ENCODE measurements at places on chromosomes 7 and 10.

GRCh38 chr7:108459922-108460551 is 3.8 kb upstream of the NRCAM start:
- peak; percentile 60 for DNase-seq

DNA sequence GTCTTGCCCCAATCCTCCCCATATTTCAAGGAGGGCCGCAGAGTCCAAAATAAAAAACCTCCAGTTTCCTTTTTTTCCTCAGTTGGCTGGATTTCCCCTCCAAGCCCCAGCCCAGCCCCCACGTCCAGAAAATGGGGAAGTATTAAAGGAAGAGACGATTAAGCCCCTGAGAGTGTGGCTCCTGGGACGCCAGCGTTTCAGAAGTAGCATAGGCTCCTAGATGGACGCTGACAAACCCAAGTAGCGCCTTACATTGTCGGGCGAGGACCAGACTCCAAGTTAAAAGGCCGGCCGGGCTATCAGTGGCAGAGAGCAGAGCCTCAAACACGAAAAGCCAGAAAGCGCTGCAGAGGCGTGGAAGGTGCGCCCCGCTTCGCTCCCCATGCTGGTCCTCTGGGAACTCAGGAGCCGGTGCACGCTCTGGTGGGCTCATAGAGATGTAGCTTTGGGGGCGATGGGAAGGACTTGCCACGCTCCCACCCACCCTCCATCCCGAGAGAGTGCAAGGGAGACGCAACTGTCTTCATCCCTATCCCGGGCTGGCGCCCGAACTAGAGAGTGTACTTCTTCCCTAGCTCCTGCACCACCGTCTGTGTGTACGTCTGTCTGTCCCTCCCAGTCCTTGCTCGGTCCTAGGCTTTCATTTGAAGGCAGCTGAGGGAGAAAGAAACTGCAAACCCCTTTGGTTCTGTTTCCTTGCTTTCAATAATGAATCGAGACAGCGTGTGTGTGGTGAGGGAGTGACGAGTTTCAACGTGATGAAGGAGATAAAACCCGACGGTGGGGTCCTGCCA is 6.3 kb upstream of the EMX2 start:
- peak; percentile 37 for DNase-seq

- DNase-seq, result no peak
These were observed 90.0 kb downstream of the ST7 start for GRCh38 chr7:117043108-117043825.

GRCh38 chr10:90658791-90659190 is 199.0 kb downstream of the HTR7 start:
- no peak for DNase-seq

GRCh38 chr7:19353180-19353579 is 208.0 kb upstream of the FERD3L start:
- no peak for DNase-seq

DNA sequence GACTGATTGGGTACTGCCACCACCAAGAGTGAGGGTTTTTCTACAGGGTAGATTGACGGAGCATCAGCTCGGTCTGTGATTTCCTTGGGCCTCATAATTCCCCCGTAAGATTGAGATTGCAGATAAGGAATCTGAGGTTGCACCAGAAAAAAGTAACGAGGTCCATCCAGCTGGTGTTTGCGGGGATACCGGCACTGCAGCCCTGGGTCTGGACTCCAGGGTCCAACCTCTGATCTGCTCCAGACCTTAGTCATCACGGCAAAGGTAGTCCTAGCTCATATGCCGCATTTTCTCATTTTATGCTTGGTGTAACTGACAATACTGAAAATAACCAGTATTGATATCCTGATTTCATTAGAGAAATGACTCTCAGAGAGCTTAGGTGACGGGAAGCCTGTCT is 3.9 kb downstream of the CARD11 start:
- no peak for DNase-seq

GRCh38 chr7:151186640-151187408 is at the start of gene ASB10:
Gene ASB10, minus strand, starts transcription at chr7:151187250. Its CDS starts 120 bp downstream, at chr7:151187130.
- DNase-seq, result no peak

- DNase-seq, result no peak
These were observed 69.3 kb downstream of the AVL9 start for GRCh38 chr7:32564542-32564941.

GRCh38 chr7:141737118-141737835 is 881 bp upstream of the SSBP1 start:
- peak; percentile 59 for DNase-seq

DNA sequence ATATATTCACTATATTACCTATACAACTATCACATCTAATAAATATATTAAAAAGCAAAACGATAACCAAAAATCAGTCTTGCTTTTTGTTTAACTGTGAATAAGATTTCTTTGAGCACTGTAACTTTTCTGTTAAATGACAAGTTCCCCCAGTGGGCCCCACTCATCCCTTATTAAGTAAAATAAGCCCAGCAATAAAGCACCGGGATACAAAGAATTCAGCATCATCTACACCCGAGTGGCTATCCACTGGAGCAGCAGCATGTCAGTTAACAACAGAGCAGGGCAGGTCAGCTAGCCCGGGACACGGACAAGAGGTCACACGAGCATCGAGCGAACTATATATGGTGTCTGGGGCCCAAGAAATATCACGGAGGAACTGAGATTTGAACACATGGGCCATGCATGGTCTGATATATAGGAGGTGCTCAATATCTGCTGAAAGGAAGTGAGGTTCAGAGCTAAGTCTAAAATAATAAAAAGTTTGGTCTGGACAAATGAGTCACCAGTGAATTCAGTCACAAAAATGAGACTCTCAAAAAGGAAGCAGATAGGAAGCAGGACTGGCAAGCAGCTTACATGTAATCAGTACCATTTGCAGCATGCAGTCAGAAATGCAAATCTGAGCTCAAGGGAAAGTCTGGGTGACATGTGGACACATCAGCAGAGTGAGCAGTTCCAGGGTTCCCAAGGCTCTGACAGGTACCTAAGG is 4.1 kb downstream of the ERCC6 start:
- no peak for DNase-seq

DNA sequence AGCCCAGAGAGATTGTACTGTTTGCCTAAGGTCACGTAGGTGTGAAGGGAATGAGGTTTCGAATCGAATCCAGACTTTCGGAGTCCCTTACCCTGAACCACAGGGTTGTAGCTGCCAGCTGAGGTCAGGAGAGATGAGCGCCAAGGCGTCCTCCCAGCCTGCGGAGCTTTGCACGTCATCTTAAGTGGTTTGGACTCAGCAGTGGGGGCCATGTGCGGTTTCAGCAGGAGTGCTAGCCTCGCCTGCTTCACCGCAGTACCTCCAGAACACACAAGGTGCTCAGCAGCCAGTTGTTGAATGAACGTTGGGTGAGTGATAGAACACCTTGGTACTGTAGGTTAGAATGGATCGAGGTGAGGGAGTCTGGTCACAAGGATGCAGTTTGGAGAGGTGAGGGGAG is 74.9 kb upstream of the PPIF start:
- no peak for DNase-seq

DNA sequence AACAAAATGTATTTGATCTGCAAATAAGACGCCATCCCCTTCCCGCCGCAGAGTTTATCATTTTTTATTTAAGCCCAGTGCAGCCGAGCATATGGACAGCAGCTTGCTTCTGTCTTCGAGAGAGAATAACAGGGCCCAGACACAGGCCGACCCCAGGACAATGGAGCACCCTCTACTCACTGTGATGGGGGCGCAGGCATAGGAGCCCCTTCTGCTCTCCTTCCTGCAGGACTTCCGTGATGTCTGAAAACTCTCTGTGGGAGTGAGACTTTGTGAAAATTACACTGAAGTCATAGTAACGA is 134.8 kb downstream of the OAT start:
- DNase-seq, result no peak

GRCh38 chr7:84085998-84086397 is 108.6 kb downstream of the SEMA3A start:
- DNase-seq, result no peak

DNA sequence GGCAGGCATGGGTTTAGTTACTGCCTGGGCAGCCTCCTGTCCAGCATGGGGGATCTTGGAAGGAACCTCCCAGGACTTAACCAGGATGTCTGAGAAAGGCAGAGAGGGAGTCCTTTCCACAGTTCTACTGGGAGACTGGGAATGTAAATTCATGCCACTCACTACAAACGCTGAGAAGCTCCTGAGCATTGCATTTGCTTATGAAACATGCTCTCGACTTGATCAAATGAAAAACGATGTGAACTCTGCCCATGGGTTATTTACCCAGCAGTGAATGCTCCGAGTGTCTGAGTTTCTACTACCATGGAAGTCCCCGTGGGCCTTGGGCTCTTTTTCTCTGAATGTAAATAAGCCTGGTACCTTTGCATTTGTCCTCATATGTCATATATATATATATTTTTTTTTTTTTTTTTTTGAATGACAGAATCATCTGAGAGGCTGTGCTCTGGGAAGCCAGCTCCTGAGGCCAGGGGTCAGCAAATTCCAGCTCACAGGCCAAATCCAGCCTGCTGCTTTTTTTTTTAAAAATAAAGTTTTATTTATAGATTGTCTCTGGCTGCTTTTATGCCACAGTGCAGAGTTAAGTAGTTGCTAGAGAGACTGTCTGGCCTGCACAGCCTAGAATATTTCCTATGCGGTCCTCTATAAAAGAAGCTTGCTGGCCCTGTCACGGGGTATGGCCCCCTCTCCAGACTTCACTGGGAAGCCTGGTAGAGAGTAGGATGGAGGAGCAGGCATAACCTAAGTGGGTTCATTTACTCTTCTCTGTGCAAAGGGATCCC is 21.4 kb upstream of the RAPGEF5 start:
- DNase-seq, result no peak

DNA sequence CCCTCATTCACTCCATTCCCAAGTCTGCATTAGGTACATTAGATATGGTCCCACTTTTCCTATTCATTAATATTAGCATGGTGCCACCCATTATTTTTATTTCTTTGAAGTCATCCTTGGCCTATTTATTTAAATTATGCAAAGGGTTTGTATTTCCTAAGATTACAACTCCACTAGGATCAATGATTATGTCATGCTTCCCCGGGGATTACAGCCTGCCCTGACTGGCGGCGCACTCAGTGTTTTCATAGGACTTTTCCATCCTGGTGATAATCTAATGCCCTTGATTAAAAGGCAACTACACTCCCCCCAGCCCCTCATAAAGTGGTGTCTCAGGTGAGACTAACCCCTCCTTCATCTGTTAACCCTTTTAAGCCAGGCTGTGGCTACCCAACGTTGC is 187.2 kb downstream of the POU6F2 start:
- no peak for DNase-seq

- DNase-seq, result no peak
These were observed 221.0 kb downstream of the CDK14 start for GRCh38 chr7:90817151-90817550.

DNA sequence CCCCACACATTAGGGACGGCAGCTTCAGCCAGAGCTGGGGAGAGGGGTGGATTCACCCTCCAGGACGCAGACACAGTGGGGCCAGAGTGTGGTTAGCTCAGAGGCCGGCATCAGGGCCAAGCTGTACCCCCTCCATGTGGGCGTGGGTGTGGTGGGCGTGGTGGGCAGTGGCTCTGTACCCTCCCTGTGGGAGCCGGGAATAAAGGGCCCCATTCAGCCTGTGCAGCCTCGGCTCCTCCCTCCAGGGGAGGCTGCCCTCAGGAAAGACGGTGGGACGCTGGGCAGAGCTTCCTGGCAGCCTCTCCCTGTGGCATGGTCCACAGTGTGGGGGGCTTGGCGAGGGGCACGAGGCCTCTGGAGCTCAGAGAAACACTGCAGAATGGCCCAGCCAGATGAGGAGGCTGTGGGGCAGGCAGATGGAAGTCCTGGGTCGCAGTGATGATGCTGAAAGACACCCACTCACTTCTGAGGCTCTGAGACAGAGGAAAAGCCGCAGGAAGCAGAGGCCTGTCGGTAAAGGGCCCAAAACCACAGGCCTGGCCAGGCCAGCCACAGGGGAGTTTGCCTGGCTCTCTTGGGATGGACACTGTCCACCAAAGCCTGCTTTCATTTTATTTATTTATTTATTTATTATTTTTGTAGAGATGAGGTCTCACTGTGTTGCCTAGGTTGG is 108.0 kb downstream of the SH3PXD2A start:
- DNase-seq, result no peak

GRCh38 chr10:121880895-121881294 is 46.9 kb downstream of the ATE1 start:
- DNase-seq, result peak; percentile 35

DNA sequence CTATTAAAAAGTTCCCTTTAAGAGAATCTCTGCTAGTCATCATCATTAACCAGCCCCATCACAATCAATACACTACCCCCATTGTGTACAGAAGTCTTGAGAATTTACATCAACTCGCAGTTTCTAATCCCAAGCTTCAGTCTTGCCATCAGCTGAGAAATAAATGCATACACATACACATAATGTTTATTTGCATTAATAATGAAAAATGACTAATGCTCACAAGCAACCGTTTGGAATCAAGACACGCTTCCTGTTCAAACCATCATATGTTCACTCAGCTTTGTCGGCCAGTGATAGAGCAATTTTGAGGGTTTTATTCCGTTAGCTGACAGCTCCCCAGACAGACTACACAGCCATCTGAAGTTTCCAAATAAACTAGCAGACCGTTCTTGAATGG is 287.1 kb downstream of the SFMBT2 start:
- DNase-seq, result no peak

GRCh38 chr7:83178066-83178465 is 15.4 kb upstream of the PCLO start:
- no peak for DNase-seq

DNA sequence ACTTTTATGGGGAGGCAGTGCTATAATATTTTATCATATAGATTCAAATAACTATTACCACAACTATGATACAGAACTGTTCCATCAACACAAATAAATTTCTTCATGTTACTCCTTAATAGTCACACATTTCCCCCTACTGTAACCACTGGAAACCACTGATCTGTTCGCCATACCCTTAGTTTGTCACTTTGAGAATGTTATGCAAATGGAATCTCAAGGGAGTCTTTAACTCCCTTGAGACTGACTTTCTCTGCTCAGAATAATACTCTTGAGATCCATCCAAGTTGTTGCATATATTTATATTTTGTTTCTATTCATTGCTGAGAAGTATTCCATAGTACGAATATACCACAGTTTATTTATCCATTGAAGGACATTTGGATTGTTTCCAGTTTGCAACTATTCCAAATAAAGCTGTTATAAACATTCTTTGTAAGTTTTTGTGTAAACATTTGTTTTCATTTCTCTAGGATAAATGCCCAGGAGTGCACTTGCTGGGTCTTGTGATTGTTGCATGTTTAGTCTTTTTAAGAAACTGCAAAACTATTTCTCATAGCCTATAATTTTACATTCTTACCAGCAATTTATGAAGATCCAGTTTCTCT is 19.7 kb upstream of the PON2 start:
- no peak for DNase-seq

DNA sequence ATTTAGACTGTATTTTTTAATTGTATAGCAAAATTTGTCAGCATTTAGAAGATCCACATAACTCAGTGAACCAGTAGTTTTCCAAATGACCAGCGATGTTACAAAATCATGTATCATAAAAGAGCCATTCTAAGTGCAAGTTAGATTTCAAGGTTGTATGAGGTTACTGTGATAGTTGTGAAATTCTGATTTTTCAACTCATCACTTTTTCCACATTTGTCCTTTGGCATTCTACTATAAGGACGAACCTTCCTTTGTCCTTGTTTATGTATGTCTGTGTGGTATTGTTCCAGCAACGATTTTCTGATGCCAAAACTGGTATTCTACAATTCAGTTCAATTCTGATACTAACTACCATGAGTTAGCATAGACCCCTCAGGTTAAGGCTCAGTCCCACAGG is 64.2 kb downstream of the TAX1BP1 start:
- DNase-seq, result no peak
